ENCODE measurements at places on chromosomes 7 and 10.

GRCh38 chr10:49118430-49119074, 3.2 kb upstream of the VSTM4 start:
- DNase-seq, result no peak

GRCh38 chr7:100221767-100222444, 2.2 kb downstream of the PVRIG start:
- DNase-seq, result no peak

DNA sequence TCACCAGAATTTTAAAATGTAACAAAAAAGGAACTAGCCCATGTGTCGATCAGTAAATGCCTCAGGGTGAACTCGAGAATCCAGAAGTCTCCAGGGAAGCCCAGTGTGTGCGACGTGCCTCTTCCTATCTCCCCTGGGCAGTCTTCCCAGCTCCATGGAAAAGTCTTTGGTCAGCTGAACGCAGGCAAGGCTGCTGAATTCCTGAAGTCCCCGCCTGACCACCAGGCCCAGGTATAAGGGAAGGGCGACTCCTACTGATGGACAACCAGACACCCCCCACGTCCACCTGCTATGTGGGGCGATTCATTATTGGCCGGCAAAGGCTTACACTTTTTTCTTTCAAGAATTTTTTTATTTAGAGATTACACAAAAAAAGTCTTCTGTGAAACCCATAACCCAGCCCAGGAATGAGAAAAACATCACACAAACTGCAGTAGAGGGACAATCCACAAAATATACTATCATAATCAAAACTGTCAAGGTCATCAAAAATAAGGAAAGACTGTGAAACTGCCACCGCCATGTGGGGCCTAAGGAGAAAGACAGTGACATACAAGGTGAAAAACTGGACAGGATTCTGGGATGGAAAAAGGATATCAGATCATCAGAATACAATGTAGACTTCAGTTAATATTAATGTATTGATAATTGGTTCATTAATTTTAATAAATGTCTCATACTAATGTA, 93.5 kb downstream of the CTBP2 start:
- DNase-seq, result peak; percentile 21

DNA sequence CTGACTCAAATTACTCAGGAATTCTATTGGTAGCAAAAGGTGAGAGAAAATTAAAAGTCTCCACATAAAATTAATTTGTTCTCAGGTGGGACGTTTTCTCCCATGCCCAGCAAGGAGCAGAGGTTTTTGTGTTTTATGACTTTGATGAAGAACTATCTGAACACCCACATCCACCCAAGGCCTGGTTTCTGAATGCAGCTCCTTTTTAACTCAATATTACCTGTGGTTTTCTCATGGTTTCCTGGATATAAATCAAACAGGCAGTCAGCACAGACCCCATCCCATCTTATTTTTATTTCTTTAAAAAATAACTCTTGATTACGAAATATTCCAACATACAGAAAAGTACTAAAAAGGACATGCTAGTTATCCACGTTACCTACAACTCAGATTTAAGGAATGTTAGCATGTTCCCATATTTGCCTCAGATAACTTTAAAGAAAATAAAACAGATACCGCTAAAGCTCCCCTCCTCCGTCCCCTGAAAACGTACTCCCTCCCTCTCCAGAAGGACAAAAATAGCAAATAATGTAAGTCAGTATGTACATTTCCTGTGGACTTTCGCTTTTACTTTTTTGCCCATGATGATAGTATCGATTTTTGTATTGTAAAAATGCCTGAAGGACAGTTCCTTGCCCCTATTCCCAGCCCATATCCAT, 43.4 kb downstream of the GLI3 start:
- DNase-seq, result no peak

GRCh38 chr7:119720541-119720940, 552.4 kb upstream of the KCND2 start:
- DNase-seq, result no peak

All from ovary (tissue), 10 donors.